Suppressor macrophage (primary cell): ENCODE measurements at places on chromosomes 4 and X.

DNA sequence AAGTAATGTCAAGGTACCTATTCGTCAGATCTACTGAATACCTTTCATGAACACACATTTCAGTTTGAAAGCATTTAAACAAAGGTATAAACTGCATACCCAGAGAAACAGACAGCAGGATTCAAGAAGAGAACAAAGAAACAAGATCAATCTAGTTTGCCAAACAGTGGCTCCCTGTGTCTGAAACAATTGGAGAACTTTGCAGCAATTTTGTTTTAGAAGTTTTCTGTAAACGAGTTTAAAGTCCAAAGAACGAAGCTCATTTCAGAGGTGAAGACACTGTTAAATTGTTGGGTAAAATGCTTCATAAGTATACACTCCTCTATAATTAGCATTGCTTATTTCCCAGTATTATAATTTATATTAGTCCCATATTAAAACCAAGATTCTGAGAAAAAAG lies 21.4 kb upstream of the NSUN7 start:
- DNase-seq: no peak

GRCh38 chrX:38628587-38628986 lies 67.2 kb downstream of the TSPAN7 start:
- no peak for DNase-seq

DNA sequence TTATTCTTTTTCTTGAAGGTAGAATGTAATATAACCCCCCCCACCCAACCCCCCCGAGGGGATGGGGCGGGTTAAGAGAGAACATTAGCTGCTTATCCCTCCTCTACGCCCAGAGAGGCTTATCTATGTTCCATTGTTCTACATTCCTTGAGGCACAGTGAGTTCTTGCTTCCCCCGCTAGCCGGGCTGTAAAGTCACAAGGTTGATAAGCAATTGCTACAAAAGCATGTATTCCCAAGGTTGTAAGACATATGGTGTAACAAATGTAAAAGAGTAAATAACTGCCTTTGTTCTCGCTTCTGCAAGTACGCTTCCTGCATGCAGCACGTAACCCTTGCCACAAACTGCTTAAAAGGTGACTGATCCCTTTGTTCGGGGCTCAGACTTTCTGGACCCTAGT lies 8.2 kb downstream of the DCAF8L2 start:
- no peak for DNase-seq

DNA sequence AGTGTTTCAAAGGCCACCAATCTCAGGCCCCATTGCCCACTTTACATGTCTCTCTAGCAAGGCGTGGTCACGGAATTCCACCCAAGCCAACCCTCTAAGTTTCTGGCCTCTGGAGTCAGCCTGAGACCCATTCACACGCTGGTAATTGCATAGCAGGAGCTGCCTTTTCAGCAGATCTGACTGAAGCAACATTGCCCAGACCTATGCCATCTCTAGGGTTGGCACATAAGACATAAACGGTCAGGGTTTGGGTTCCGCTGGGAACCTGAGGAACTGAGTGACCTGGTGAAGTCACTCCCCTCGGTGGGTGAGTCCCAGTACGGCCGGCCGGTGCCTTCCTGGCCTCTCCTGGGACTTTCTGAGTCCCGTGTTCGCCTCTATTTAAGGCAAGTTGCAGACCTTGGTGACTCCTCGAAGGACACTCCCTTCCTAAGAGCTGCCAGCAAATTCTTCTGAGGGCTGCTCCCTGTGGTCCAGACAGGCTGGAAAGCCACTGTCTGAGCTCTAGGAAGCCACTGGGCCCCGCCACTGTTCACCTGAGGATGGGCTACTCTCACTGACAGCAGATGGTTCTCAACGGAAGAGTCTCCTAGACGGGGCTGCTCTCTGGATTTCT lies 15.9 kb downstream of the CTAG1A start:
- DNase-seq: no peak

- no peak for DNase-seq
Observed at GRCh38 chrX:46991664-46992063, 79.4 kb downstream of the JADE3 start.

DNA sequence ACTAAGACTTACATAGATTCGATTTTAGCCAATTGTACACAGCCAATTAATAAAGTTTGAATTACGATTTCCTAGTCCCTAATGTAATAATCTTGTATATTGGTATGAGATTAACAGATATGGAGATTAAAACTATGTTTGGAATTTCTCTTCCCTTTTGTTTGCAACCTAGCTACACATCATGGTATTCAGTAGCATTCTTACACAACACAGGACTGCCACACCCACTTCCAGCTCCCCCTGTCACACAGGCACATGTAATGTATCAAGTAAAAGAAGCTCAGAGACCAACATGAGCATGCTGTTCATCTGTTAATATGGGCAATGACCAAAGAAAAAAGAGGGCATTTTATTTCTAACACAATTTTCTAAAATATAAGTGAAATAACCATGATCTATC lies 12.8 kb downstream of the SLC6A14 start:
- no peak for DNase-seq

- no peak for DNase-seq
Observed at GRCh38 chr4:153322791-153323190, 21.7 kb upstream of the MND1 start.

DNA sequence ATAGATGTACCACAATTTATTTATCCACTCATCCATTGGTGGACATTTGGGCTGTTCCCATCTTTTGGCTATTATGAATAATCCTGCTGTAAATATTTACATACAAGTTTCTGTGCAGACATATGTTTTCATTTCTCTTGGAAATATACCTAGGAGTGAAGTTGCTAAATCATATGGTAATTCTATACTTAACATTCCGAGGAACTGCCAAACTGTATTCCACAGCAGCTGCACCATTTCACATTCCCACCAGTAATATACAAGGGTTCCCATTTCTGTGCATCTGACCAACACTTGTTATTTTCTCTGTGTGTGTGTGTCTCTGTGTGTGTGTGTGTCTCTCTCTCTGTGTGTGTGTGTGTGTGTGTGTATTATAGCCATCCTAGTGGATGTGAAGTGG lies 15.4 kb upstream of the DOCK11 start:
- no peak for DNase-seq

DNA sequence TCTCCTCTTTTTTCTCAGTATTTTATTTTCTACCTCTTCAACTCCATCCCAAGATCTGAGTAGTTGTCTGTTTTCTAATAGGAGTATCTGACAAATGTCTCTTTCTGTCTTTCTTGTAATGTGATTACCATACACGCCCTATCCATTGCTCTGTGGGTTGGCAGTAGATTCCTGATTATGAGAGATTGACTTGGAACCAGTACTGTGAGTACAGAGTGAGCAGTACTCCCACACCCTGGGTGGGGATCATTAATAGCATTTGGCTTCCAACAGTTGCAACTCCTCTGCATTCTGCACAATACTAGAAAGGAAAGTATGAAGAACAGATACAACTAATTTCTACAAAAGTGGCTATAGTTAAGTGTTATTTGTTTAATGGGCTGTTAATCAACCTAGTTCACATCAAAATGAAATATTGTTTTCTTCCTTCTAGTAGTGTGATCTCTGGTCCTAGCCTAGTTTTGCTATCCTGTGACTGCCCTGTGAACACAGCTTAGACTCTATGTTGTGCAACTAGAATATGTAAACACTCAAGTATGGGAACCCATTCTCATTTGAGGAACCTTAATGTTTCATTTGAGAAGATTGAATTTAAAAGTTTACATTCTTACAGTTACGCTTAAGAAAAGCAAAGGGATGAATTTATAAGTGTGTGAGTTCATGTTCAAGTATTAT lies 112.9 kb downstream of the PTPN13 start:
- peak; percentile 3 for DNase-seq

DNA sequence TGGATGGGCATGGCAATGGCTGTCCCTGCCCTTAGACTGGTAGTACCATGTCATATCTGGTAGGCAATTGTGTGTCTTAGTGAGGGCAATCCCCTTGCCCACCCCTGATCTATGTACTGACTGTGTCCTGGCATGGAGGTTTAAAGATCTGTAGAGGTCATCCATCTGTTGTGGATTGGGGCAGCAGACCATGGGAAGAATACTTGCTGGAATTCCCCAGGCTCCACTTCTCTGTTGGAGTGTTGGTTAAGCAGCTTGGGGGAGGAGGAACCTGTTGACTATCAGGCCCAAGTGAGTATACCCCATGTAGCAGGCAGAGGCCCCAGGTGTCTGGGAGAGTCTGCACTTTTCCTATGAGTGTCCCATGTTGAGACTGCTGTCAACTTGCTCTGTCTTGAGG lies 246.7 kb upstream of the DIPK2B start:
- peak; percentile 6 for DNase-seq

DNA sequence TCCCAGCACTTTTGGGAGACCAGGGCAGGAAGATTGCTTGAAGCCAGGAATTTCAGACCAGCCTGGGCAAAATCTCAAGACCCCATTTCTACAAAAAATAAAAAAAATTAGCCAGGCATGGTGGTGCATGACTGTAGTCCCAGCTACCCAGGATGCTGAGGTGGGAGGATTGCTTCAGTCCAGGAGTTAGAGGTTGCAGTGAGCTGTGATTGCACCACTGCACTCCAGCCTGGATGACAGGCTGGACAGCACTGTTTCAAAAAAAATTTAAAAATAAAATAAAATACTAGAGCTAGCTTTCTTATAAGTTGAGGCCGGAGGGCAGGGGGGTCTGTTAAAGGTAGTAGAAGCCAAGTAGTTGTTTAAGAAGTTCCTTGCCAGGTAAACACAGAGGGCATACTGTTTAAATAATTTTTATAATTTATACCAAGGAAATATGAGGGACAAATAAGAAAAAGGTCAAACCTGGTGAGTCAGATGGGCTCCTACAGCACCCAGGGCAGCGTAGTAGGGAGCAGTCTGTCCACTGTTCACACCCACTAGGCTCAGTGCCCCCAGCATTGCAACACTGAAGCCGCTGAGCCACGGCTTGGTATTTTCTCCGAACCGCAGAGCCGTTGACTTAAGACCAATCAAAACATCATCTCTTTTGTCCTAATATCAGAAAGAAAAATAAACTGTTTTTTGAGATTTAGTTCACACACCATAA lies 17.3 kb downstream of the COQ2 start:
- peak; percentile 35 for DNase-seq

DNA sequence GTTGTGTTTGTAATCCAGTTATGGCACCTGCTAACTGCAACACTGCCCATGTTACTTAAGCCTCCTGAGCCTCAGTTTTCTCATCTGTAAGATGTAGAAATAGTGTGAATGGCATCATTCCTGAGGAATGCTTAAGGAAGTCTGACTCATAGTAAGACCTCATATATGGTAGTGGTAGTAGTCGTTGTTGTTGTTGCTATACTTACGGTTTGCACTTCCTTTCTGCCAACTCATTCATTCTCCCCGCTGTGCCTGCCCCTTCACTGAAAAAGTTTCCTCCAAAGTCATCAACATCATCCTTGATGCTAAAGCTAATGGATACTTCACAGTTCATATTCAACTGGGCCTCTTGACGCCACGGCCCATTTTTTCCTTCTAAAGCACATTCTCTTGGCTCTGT lies 54.2 kb upstream of the SPANXN3 start:
- DNase-seq: no peak

GRCh38 chr4:95085124-95085833 lies 327.5 kb downstream of the BMPR1B start:
- no peak for DNase-seq

- peak; percentile 1 for DNase-seq
Observed at GRCh38 chrX:117743469-117744251, 372.9 kb downstream of the KLHL13 start.

GRCh38 chr4:119080721-119081541 lies 54.7 kb upstream of the MYOZ2 start:
- no peak for DNase-seq

- no peak for DNase-seq
Observed at GRCh38 chr4:4820261-4820660, 39.2 kb upstream of the MSX1 start.

GRCh38 chrX:18041656-18042055 lies 179.0 kb downstream of the BEND2 start:
- no peak for DNase-seq

- no peak for DNase-seq
Observed at GRCh38 chrX:136192839-136193414, 45.6 kb downstream of the FHL1 start.

- DNase-seq: no peak
Observed at GRCh38 chr4:184359888-184360287, 114.5 kb downstream of the IRF2 start.

DNA sequence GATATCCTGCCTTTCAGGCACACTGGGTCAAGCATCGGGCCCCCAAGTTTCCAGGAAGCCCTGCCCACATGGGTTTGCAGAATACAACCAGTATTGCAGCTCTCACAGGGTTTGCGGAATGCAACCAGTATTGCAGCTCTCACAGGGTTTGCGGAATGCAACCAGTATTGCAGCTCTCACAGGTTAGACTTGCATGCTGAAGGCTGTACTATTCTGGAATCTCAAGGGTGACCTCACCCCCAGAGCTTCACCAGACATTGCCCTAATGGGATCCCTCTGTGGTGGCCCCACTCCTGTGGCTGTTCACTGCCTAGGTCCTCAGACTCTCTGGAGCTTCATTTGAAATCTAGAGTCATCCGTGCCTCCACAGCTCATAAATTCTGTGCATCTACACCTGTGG lies 640.7 kb upstream of the ATOH1 start:
- no peak for DNase-seq

DNA sequence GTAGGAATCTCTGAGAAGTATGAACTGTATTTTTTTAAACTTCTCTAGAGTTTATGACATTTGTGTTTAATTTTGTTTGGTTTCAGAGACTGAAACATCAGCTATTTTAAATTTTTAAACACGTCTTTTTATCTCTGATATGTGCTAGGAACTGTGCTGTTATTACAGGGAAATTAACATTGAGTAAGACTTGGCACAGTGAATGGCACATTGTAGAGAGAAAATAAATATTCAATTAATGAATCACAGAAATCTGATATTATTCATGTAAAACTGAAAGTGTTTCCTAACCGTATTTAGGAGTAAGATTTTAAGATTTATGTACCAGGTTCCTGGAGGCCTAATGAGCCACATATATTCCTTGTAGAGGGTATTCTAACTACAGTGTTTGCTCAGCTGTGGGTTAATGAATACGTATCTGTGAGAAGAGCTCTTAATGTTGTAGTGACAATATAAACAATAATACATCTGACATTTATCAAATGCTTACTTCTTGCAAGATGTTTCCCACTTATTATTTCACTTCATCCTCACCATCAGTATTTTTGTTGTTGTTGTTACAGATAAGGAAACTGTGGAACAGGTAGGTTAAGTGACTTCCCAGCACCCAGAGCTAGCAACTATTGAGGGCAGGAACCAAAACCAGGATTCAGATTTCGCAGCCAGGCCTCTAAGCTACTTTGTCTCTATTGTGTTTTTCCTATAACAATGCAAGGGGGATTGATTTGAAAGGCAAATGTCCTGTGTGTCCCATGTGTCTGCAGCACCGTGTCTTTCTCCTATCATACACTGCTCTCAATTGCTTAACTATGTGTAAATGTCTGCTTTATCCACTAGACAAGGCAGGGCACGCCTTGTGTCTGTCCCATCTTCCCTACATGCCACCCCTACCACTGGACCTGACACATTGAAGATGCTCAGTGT lies 121.1 kb upstream of the FAM9C start:
- DNase-seq: no peak

- DNase-seq: peak; percentile 55
Observed at GRCh38 chrX:152632445-152633097, 5.1 kb upstream of the GABRQ start.

DNA sequence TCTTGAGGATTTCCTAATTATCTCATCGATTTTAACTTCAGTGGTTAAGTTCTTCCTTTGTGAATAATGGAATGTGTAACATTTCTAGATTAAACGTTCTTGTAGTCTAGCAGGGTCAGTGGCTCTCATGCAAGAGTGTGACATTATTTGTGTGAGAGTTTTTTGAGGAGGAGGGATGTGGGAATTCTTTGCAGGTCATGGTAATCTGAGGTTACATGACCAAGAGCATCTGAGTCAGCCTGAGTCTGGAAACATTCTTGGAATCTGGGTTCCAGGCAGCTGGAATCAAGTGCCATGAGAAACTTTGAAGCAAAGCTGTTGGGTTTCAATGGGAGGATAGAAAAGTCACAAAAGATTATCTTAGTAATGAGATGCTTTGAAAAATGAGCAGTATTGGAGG lies 49.5 kb downstream of the GK start:
- no peak for DNase-seq
